ENCODE measurements at places on chromosomes 2 and 18.

DNA sequence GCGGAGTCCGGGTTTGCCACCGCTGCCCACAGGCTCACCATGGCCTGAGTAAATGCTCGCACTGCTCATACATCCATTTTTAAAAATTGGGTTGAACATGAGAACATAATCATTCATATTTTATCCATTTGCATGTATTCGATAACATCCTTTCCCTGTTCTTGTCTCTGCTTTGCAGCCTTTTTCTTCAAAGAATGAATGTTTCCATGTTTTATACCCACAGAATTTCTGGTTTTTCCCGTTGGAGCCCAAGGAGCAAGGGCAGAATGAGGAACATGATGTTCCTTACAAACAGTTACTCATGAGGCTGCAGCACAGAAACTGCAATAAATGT lies 146.5 kb downstream of the CCDC74A start:
- DNase-seq, result no peak
- peak overlapping the region; percentile 22 for H3K4me3 ChIP-seq
- H3K27me3 ChIP-seq, result peaks cover 7% of the 10 kb centered on the region
- no peaks in the 10 kb centered on the region for H3K36me3 ChIP-seq

DNA sequence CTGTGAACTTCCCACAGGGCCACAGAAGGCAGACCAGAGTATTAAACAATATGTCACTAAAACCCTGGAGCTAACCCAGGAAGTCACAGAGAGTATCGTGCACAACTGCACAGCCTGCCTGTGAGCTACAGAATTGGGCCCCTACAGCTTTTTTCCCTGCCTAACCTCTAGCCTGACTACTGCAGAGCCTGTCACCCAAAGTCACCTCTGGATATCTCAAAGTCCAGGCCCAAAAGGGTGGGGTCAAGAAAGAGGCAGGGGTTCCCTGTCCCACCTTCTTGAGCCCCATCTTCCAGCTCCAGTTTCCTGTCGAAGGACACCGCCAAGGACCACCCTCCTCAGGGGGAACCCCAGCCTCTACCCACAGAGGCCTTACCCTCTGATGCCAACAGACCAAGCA lies 13.5 kb downstream of the GAD1 start:
- no peaks in the 10 kb centered on the region for H3K4me1 ChIP-seq
- H3K36me3 ChIP-seq, result no peaks in the 10 kb centered on the region
- DNase-seq, result no peak
- no peak overlapping the region for H3K27ac ChIP-seq
- no peak overlapping the region for H3K4me3 ChIP-seq
- H3K27me3 ChIP-seq, result peaks cover 17% of the 10 kb centered on the region

DNA sequence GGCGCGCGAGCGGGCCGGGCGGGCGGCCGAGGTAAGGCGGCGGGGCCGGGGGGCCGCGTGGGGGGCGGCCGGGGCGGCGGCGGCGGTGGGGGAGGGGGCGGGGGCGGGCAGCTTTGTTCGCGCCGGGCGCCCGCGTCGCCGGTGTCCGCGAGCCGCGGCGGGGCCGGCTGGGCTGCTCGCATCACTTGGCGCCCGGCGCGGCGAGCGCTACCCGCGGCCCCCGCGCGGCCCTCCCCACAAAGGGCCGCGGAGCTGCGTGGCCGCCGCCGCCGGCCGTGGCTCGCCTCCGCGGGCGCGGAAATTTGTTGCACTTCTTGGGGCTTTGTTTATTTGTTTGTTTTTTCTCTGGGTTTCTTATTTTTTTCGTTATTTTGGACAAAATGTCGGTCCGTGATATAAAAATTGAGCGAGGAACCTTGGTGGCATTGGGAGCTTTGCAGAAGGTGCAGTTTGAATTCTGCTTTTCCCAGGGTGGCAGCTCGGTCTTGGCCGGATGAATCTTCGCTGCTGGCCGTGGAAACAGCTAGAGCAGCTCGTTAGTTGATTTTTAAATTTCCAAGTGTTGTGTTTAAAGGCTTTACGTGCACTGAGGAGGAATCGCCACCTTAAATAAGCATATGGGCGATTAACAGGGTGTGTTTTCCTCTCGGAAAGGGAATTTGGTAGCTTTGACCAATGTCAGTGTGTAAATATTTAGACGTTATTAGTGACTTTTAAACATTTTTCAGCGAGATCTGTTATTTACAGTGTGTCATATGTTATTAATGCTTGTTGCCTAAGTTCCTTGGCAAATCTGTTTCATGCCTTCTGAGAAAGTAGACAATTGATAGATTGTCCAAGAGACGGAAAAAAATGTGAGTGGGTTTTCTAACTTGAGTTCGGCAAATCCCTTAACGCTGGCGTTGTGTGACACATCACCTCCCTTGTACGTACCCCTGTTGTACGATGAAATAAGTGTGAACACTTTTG lies 822 bp downstream of the UBE2E3 start:
- peaks cover 40% of the 10 kb centered on the region for H3K4me1 ChIP-seq
- peak overlapping the region; percentile 67 for H3K4me3 ChIP-seq
- no peaks in the 10 kb centered on the region for H3K27me3 ChIP-seq

- no peak for DNase-seq
- H3K27ac ChIP-seq, result no peak overlapping the region
- no peak overlapping the region for H3K4me3 ChIP-seq
- H3K4me1 ChIP-seq, result no peaks in the 10 kb centered on the region
- H3K27me3 ChIP-seq, result no peaks in the 10 kb centered on the region
Observed at GRCh38 chr2:191108331-191108730, 42.5 kb downstream of the STAT4 start.

DNA sequence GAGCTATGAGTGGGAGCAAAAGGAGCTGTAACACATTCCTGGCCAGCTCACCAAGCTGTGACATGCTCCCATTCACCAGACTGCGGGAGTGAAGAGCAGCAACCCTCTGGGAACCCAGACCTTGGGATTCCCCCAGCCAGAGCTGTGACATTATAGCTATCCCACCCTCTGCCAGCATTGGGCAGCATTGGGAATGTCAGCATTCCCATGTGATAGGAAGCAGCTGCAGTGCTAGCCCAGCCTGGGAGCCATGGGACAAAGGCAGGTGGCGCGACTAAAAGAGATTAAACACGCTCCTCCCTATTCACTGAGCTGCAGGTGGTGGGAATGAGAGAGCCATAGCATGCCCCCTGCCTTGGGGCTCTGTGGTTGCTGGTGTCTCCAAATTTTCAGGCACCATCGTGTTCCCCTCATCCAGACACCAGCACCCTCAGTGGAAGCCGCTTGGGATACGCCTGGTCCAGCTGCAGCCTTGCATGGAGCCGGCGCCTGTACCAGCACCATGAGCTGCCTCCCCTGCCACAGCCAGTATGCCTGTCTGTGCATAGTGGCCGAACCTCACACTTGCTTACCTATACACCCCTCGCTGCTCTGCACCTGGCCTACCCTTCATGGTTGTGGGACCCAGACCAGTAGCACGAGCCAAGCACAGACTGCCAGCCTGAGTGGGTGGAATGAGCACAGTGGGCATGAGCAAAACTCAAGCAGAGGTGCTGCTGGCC lies 695.6 kb upstream of the GCFC2 start:
- no peak overlapping the region for H3K27ac ChIP-seq
- DNase-seq, result no peak
- H3K4me3 ChIP-seq, result no peak overlapping the region
- no peaks in the 10 kb centered on the region for H3K36me3 ChIP-seq
- no peaks in the 10 kb centered on the region for H3K4me1 ChIP-seq

- H3K4me3 ChIP-seq, result no peak overlapping the region
- H3K27me3 ChIP-seq, result no peaks in the 10 kb centered on the region
- DNase-seq, result no peak
- H3K27ac ChIP-seq, result peak overlapping the region; percentile 52
- H3K4me1 ChIP-seq, result no peaks in the 10 kb centered on the region
- H3K36me3 ChIP-seq, result no peaks in the 10 kb centered on the region
Observed at GRCh38 chr18:74546751-74547530, 12.6 kb downstream of the CNDP1 start.

DNA sequence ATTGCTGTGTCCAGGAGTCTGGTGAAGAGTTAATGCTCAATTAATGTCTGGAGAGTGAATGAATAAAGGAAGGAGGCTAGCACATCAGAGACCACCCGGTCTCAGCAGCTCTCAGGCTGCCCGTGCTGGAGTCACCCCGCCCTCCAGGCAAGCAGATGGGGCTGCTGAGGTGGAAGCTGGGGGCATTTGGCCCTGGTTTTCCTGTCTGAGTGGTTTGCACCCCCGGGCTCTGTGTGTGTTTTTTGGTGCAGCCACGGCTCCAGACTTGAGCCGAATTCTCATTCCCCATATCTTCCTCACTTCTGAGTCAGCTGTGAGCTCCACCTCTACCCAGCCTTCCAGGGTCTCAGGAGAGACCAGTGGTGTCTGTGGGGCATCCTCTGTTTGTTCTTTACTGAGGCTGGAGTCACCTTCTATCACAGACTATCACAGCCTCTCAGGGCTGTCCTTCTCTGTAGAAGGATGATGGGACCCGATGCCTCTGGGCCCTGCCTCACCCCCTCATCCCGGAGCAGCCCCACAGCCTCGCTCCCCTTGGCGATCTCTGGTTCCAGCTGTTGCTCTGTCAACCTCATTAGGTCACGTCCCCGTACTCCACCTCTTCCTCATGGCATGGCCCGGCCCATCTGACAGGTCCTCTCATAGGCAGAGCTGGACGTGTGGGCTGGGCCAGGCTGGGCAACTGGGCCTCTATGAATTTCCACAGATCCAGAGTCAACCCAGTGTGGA lies 60.8 kb downstream of the HS1BP3 start:
- peak; percentile 59 for DNase-seq
- no peak overlapping the region for H3K4me3 ChIP-seq
- H3K36me3 ChIP-seq, result no peaks in the 10 kb centered on the region

- no peaks in the 10 kb centered on the region for H3K4me1 ChIP-seq
- no peaks in the 10 kb centered on the region for H3K27me3 ChIP-seq
- no peak overlapping the region for H3K4me3 ChIP-seq
- DNase-seq, result no peak
Observed at GRCh38 chr2:220701115-220701514, 871.0 kb downstream of the EPHA4 start.

GRCh38 chr2:165898381-165898780 lies 55.2 kb downstream of the TTC21B start:
- H3K36me3 ChIP-seq, result peaks cover 69% of the 10 kb centered on the region
- peaks cover 12% of the 10 kb centered on the region for H3K4me1 ChIP-seq
- no peak for DNase-seq
- no peak overlapping the region for H3K27ac ChIP-seq
- H3K27me3 ChIP-seq, result no peaks in the 10 kb centered on the region

GRCh38 chr2:26033270-26033817 lies 540 bp upstream of the RAB10 start:
- peaks cover 28% of the 10 kb centered on the region for H3K4me1 ChIP-seq
- peaks cover 7% of the 10 kb centered on the region for H3K36me3 ChIP-seq
- no peaks in the 10 kb centered on the region for H3K27me3 ChIP-seq
- DNase-seq, result no peak
- peak overlapping the region; percentile 98 for H3K4me3 ChIP-seq
